ENCODE measurements at places on chromosomes 2 and 18. TPM values are rescaled to one million over a fixed set of nuclear protein-coding genes. Genes with fewer than 3 reads are reported as not detected.

DNA sequence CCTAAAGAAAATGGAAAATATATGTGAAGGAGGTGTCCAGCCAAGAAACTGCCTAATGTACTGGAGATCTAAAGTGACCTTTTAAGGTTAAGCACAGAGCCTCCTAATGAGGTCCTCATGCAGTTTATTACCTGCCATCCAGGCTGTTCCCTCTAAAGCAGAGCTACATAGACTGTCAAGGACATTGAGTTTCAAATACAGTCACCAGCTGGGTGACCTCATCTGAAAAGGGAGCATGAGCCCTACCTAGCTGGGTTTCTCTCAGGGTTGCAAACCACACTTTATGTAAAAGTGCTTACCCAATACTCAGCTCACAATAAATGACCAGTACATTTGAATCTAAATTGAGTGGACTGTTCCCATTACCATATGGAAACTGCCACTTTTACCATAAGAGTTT is 65.4 kb upstream of the CTNNA2 start:
- no peak for DNase-seq

DNA sequence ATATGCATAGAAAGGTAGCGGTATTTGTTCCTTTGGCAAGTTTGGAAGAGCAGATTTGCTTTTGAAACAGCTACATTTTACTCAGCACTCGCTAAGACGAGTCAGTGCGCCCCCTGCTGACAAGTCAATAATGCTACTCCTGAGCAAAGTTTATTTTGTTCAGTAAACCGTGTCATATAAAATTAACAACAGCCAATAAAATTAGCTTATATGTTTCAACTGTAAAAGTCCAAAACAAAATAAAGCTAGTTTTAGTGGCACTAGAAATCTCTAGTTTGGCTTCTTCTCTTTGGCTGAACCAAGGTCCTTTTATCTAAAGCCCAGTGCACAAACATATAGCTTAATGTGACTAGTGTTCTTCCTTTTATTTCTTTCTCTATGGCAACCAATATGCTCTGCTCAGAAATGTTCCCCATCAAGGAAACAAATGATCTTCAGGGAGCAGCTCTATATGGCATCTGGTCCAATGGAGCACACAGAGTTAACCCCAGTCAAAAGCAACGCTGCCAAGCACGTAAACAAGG is 4.2 kb upstream of the POU3F3 start:
- peak; percentile 71 for DNase-seq

The IL37 gene
- not detected for total RNA-seq

The CHMP3 gene
- 144 TPM for total RNA-seq

The LIPG gene
- total RNA-seq, result 0.11 TPM

Data from right cardiac atrium (tissue), 5 donors.